ENCODE measurements at places on chromosomes 2 and 18.
A peak's percentile ranks its signal among the peaks of the same experiment; 100 is the strongest.

DNA sequence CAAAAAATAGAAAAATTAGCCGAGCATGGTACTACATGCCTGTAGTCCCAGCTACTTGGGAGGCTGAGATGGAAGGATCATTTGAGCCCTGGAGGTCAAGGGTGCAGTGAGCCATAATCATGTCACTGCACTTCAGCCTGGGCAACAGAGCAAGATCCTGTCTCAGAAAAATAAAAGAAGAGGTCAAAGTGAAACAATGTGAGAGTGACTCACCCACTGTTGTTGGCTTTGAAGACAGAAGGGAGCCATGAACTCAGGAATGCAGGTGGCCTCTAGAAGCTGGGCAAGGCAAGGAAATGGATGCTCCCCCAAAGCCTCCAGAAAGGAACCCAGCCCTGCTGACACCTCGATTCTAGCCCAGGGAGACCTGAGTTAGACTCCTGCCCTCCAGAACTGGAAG, 3.7 kb upstream of the TMEM214 start:
- DNase-seq: peak; percentile 36

DNA sequence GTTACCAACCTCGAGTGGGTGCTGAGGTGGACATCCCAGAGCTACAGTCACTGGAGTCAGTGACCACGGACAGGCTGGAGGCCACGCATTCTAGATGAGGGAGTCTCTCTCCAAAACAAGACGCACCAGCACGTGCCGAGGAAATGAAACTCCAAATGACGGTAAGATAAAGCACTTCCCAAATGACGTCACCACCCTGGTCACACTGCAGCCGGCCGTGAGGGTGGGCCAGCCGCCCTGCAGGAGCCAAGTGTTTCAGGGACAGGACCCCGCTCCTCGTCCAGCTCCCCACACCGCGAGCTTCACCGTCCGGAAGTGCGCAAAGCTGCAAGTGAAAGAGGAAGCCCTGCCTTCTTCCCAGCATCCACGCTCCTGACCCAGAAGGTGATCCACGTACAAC, 99.4 kb downstream of the ZNF516 start:
- no peak for DNase-seq

- DNase-seq: no peak
Observed at GRCh38 chr2:145994910-145995309, 1475.0 kb upstream of the ZEB2 start.

DNA sequence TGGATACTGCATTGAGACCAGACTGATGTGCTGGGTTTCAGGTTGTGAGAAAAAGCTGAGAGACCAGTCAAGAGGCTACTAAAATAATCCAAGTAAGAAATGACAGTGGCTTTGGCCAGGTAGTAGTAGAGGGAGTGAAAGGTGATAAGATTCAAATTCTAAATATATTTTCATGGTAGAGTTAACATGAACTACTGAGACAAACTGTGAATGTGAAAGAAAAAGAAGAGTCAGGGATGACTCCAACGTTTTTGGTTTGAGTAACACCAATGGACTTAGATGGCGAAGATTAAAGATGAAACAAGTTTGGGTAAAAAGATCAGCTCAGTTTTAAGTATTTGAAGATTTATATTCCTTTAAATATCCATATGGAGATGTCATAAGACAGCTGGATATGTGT, 209.4 kb downstream of the ZEB2 start:
- DNase-seq: no peak

- no peak for DNase-seq
Observed at GRCh38 chr2:102967451-102967850, 205.6 kb downstream of the TMEM182 start.

GRCh38 chr18:8468191-8468590, 141.0 kb upstream of the RAB12 start:
- DNase-seq: no peak

GRCh38 chr2:187575751-187576067, 21.5 kb upstream of the TFPI start:
- no peak for DNase-seq

- no peak for DNase-seq
Observed at GRCh38 chr2:98012561-98012991, 16.8 kb upstream of the TMEM131 start.

DNA sequence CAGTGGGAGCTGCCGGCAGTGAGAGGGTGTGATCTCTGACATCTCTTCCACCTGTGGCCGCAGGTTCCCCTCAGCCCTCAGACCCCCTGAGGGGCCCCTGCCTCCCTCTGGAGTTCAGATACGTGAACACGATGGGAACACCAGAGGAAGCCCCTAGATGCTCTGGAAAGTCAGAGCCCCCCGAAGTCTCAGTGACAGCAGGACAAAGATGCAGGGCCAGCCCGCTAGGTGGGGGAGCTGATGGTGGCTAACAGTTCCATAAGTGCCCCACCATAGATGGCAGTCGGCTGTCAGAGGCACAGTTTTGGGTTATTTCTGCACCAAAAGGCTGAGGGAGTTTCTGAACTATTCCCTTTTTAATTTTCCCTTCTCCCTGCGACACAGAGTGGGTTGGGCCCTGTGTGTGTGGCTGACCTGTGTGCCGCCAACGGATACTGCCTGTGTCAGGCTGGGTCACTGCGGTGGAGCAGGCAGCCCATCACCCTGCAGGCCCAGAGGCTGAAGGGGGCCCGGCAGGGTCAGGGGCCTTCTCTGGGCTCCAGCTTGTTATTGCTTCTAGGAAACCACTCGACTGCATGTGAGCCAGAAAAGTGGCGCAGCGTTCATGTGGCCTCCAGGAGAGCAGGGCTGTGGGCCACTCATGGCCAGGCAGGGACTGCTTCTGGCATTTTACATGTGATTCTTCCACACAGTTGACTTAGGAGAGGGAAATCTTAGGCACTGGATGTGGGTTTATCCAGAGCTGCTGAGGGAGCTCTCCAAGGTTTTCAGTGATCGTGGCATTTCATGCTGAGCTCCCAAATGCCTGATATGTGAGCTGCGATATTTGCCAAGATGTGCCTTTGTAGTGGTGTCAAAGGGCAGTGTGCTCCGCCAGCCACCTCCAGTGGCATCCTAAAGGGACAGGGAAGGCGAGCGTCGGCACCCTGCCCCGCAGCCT, 225.1 kb downstream of the SH3RF3 start:
- DNase-seq: no peak

DNA sequence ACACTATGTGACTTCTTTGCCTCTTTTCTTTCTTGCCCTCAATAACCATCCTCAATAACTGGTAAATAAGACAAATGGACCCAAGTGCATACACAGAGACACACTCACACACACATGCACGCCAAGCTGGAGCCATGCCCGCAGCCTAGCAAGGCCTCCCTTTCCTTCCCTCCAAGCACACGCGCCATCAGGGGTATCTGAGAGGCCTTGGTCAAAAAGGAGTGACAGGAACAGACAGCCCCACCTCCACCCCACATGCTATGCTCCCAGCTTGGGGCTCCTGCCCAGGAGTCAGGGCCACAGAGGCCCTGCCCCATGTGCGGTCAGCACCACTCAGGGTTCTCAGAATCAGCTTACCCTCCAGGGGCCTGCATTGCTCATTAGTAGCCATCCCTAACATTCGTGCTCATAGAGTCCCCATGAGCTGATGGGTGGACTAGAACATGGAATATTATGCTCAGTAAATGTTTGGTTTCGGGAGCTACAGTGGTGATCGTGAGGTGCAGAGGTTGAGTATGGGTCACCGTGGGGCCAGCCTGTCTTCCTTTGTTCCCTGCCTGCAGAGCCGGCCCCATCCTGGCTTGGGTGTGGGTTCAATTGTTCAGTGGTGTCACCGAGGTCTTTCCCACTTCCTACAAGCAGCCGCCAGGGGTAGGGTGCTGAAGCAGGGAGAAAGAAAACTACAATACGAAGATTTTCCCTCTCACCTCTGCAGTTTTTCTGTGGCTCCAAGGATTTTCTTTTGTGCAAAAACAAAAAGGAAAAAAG, 158.2 kb upstream of the RAB12 start:
- no peak for DNase-seq

DNA sequence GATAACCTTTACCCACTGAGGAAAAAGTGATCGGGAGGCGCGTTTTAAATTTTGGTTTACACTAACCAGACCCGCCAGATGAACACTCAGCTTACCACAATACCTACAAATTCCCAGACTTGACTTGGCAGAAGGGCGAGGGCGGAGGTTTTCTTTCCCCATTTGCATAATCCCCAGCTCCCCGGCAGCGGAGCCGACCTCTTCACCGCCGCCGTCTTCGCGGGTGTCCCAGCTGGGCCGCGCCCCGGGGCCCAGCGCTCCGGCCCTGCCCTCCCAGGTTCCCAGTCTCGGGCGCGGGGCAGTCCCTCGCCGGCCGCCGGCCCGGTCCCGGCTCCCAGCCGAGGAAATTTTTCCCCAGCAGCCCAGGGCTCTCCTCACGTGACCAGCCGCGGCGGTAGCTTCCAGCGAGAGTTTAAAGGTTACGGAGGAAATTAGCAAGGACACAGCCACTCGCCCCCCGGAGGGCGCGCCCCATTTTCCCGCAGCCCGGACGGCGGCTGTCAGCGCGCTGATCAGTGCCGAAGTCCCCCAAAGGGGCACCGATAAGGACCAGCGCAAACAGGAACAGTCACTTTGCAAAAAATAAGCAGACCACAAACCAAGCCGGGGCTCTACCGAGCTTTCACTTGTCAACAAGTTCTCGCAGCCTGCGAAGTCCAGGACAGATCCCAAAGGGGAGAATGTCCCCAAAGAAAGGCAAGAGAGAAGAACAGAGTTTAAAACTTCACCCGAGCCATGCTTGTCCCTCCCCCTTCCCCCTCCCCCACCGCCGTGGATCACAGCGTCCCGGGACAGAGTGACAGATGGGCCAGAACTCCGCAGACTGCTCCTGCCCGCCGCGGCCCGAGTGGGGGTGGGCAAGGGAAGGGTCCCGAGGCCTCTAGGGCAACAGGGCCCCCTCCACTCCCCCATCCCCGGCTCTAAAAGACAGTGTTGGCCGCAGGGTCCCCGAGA, 1.3 kb upstream of the PRKCE start:
- DNase-seq: peak; percentile 85

GRCh38 chr18:6509832-6510231, 95.1 kb upstream of the L3MBTL4 start:
- no peak for DNase-seq

GRCh38 chr18:48621240-48621639, 82.4 kb downstream of the CTIF start:
- no peak for DNase-seq

DNA sequence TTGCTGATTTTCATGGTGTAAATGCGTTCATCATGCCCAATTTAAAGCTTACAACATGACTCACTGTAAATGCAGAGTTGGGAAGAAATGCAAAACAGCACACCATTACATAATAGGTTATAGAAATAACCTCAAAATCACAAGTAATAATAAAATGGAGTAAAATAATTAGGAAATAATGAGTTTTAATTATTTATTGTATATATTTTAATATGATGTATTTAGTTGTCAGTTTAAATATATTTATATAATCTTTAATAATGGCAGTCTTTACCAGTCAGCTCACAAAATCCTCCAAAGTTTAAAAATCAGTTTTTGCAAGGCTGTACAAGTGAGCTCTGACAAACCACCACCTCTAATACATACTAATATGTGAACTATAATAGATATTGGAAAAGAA, 180.2 kb downstream of the RND3 start:
- DNase-seq: no peak

DNA sequence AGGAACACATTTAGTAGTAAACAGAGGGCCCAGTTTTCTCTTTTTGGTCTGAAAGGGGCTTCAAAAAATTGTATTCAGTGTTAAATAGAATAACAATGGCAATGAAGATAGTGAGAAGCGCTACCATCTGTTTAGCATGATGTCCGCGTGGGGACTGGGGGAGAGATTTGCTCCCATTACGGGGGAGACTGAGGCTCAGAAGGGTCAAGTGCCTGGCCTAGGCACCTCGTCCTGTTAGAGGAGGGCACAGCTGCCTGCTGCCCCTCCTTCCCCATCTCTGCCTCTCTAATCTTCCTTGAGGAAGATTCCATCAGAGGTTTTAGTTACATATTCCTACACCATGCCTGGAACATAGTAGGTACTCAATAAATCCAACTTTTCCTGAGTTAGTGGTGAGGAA, 10.1 kb upstream of the TMEM185B start:
- no peak for DNase-seq

GRCh38 chr2:188326669-188327301, 35.1 kb downstream of the GULP1 start:
- no peak for DNase-seq

DNA sequence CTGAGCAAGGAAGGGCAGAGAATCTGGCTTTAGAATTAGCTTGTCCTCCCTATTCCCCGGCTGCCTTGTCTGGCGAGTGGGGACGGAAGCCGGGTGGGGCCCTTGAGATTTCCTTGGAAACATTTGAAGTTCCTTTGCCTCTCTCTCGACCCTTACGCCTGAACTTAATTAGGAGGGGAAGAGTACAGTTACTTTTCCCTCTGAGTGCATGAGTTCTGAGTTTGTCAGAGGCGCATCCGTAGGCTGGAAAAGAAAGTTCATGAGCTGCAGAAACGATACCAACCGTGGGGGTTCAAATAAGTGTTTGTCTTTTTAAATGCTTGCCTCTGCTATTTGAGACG, 468 bp downstream of the PIKFYVE start:
- DNase-seq: no peak

- no peak for DNase-seq
Observed at GRCh38 chr2:30417253-30417652, 29.8 kb upstream of the LCLAT1 start.

GRCh38 chr2:51919395-51919794, 887.5 kb upstream of the NRXN1 start:
- DNase-seq: no peak

DNA sequence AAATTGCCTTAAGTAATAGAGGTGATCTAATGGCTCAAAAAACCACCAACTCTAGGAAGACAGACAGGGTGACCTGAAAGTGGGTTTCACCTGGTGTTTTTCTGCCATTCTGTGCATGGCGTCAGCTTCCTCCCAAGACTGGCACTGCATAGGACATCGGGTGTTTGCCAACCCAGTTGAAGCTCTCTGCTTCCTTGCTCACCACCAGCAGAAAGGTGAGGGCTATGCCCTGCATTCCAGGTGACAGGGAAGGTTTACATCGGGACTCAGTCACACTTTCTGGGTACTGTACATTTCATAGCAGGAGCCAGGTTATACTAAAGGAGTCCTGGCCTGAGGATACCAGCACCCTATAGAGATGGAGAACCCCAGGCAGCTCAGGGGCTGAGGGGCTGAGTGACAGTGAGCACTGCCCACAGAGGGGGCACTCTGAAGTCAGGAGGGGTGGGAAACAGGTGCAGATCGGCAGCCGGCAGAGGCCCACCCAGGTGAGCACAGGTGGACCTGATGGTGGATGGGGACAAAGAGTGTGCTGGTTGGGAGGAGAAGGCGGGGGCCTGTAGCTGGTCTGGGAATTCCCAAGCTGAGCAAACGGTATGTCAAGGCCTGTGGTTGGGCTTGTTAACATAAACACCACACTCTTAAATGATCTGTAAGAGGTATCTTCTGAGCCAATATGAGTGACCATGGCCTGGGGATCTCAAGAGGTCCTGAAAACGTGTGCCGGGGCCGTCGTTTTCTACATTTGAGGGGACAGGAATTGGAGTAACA, 18.1 kb downstream of the TPRKB start:
- no peak for DNase-seq

- DNase-seq: no peak
Observed at GRCh38 chr2:145169285-145169684, 649.4 kb upstream of the ZEB2 start.

Measured in activated effector memory CD4-positive, alpha-beta T cell treated with anti-CD3 and anti-CD28 coated beads, Interleukin-2, amount 50 U/mL, for 16 hours (primary cell).